ENCODE measurements at places on chromosomes 6 and 20.
A peak's percentile ranks its signal among the peaks of the same experiment; 100 is the strongest.

DNA sequence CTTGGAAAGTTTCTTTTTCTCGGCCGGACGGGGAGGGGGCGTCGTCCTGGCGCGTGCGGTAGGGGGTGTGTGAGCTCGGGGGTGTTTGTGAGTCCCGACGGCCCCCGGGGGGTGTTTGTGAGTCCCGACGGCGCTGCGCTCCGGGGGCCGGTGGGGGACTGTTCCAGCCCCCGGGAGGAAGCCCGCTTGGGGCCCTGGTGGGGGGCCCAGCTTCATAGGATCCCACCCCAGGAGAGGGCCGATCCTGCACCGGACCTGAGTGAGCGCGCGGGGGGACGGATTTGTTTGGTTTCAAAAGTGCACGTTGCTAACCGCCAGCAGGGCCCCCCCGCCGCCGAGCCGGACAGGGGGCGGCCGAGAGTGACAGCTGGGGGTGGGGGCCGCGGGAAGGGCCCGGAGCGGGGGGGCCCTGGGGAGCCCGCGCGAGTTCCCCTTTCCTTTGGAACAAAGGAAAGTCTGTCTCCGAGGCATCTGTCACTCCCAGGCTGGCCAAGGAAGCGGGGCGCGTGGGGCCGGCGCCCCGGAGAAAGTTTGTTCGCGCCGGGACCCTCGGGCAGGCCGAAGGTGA lies 485 bp downstream of the TGIF2 start:
- peak; percentile 56 for DNase-seq

- DNase-seq: no peak
Observed at GRCh38 chr6:87881342-87881895, 166.2 kb upstream of the SPACA1 start.

DNA sequence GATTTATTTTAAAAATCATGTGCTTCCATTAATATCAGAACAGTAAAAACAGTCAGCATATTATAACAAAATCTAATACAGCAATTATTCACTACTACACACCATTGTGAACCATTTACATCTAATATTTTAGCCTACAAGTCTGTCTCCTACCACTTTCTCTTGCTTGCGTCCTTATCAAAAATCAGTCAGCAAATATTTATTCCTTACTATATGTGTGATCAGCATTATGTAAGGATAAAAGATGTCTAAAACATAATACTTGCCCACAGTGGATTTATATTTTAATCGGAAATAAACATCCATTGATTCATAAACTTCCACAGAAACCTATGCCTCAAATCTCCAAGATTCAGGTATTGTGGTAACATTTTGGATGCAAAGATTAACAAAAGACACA lies 99.8 kb downstream of the NRSN1 start:
- DNase-seq: no peak

GRCh38 chr6:136582711-136583471 lies 32.7 kb upstream of the MAP7 start:
- peak; percentile 96 for DNase-seq

DNA sequence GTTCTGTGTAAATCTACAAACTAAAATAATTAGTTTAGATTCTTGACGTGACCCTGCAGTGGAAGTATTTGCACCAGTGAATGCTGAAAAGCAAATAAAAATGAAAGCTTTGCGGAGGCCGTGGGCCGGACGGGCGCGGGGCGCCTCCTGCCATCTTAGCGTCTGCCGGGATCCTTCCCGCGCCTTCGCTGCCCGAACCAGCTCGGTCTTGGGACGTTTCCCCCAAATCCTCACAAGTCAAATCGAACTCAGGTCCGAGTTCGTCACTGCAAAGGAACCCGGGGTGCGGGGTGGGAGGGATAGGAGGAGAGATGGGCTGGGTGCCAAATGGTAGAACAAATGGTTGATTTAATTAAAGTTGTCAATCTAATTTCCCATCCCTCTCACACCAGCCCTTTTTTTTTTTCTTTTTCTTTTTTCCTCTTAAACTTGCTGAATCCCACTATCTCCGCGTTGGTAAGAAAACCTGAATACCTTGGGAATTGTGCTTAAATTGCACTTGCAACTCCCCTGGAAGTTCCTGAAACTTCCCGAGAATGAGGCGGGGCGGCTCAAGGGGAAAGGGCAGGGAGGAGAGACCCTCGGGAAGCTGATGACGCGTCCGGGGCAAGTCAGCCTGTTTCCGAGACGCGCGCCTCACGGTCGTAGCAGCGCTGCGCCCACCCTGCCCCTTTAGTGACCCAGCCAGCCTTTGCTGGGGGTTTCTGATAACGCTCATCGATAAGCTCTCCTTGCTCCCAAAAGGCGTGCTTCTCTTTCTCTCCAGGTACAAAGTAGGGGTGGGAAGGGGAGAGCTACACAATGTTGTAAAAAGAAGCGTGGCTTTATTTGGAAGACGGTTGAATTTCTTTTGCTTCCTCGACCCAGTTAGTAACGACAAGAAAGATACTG lies 1.8 kb downstream of the GJA1 start:
- DNase-seq: peak; percentile 72

DNA sequence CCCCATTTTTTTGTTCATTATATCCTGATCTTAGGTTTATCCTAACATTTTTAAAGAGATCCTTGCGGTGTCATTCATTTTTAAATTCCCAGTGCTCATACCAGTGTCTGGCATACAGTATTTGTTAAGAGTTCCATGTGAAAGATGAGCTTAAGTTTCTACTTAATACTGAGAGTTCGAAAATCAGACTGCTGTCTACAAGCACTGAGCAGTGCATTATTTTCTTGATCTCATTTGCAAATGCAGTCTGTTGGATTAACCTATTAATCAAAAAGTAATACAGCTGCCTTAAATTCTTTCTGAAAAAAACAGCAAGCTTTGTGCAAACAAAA lies 663 bp downstream of the COQ3 start:
- DNase-seq: no peak

DNA sequence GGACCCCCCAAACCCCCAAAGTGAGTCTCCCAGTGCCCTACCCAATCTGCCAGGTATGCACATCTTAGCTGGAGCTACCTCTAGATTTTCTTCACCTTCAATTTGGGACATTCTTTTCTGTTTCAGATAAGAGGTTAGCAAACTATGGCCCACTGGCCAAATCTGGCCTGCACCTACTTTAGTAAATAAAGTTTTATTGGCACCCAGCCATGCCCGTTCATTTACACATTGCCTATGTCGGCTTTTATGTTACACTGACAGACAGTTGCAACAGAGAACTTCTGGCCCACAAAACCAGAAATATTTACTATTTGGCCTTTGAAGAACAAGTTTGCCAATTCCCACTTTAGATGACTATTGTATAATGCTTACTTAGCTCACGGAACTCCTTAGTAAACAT lies 55.9 kb upstream of the STX16 start:
- DNase-seq: no peak

GRCh38 chr6:40585223-40585622 lies 1.9 kb downstream of the LRFN2 start:
- DNase-seq: no peak

DNA sequence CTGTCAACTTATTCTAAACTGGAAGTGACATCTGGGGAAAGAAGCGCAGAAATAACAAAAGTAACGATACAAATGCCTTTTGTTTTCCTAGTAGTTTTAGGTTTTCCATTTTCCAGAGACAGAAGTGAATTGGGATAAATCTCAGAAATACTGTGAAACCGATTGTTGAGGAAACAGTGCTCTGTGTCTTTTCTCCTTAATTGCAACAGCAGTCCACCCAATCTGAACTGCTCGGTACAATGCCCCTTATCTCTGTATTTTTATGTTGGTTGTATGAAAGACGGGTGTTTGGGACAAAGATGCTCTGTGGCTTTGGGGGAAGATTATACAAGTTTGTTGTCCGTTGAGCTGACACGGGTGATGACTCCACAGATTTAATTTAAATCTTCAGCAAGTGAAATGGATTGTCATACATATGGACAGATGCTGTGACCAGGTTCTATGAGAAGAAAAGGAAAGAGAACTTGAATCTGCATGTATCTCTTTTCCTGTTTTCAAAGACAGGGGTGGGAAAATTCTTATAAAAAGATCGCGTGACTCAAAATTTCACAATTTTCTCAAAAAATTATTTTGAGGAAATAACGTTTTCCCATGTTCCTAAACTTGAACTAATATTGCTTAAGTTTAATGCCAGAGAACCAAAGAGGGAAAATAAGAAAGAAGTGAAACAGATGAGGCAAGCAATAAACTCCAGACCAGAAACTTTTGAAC lies 41.2 kb downstream of the SASH1 start:
- DNase-seq: no peak

DNA sequence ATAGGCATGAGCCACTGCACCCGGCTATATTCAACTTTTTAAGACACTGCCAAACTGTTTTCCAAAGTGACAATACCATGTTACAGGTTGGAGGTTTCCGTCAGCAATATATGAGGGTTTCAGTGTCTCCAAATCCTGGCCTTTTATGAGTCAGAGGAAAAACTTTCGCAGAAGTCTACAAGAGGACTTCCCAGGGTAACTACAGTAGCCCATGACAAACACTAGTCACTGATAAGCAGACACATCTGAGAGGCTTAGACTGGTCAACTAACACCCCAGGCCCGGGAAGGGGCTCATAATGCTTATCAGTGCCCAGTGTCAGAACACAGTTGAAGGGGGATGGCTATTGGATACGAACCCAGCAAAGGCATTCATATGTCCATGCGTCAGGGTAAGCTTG lies 85.4 kb downstream of the SOX4 start:
- peak; percentile 50 for DNase-seq

DNA sequence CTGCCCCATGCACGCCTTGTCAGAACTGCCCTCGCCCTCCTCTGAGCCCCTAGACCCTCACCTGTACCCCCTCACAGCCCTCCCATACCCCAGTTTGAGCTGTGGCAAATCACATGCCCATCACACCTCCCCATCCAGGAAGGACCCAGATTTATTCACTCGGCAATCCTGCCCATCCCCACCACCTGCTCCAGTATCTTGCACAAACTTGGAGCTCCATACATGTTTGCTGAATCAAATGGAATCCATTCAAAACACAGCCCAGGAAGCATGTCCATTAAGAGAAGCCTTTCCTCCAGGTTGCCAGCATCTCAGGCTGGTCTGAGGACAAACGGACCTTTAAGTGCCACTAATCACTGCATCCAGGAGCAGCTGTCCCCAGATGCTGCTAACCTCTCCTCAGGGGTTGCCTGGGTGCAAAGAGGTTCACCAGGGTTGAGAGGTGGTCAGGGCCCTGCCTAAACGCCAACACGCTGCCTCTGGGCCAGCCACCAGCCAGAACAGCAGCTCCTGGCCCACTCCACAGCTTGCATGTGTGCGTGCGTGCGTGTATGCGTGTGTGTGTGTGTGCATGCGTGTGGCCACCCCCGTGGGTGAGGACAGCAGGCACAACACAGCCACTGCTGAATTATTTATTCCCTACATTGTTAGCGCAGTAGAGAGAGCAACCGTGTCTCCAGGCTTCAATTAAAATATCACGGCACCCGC lies 31.0 kb downstream of the GRM4 start:
- DNase-seq: no peak

DNA sequence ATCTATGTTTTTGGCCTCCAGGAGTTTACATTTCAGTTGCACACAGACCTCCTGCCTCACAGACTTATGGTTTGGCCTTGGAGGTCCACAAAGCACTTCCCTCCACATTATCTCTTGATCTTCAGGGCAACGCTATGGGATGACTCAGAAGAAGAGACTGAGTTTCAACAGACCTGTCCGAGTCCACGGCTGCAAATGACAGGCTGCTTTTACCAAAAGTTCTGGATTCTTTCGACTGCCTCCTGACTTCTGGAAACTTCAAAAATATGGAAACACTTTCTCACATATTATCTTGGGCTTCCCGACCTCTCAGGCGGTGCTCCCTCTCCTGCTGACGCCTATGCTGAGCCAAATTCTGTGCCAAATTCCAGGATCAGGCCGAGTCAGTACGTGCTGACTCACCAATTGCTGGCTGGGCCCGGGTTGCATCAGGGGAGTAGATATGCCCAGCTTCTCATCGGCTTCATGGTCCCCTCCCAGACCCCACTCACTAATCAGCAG lies 190.2 kb downstream of the BMP7 start:
- DNase-seq: peak; percentile 46

- no peak for DNase-seq
Observed at GRCh38 chr6:104679971-104680370, 179.7 kb downstream of the HACE1 start.

DNA sequence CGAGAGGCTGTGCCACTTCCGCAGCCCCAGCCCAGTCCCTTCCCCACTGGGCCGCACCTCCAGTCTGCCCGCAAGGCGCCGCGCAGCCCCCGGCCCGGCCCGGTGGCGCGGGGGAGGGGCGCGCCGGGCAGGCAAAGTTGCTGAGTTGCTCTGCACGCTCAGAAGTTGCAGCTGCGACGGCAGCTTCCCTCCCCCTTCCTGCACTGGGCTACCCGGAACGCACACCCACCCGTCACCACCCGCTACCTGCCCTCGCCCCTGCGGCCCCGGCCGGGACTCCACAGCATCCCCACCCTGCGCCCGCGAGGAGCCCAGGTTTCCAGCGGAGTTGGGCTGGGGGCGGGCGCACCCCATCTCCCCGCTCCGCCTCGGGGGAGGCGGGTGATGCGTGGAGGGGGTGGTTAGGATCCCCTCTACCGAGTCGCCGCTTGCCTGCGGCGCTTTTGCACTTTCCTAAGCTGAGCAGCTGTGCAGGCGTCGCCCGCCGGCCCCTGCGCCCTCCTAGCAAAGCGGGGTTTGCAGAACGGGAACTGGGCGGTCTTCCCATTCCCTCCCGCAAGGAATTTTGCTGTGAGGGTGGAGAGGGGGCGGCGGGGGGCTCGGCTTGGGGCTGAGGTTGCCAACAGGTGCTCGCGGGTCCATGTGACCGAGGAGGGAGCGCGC lies 55.9 kb upstream of the RREB1 start:
- peak; percentile 36 for DNase-seq

GRCh38 chr6:82906489-82906888 lies 159.2 kb downstream of the UBE3D start:
- DNase-seq: peak; percentile 30

GRCh38 chr6:39357998-39358686 lies 35.6 kb upstream of the KCNK16 start:
- DNase-seq: peak; percentile 51

GRCh38 chr6:34663831-34664255 lies 32.7 kb downstream of the ILRUN start:
- no peak for DNase-seq

GRCh38 chr6:38110481-38110971 lies 291.0 kb downstream of the ZFAND3 start:
- DNase-seq: no peak

GRCh38 chr20:45497971-45498494 lies 17.4 kb downstream of the SPINT3 start:
- DNase-seq: no peak

- DNase-seq: no peak
Observed at GRCh38 chr6:54087721-54088120, 23.5 kb upstream of the MLIP start.

GRCh38 chr6:93104195-93104817 lies 315.1 kb downstream of the EPHA7 start:
- DNase-seq: no peak

- DNase-seq: no peak
Observed at GRCh38 chr6:157584036-157584435, 203.0 kb downstream of the ZDHHC14 start.

GRCh38 chr6:118745156-118745555 lies 93.8 kb upstream of the CEP85L start:
- DNase-seq: no peak

GRCh38 chr6:141957271-141957670 lies 175.5 kb upstream of the GJE1 start:
- DNase-seq: no peak

GRCh38 chr6:15160812-15161211 lies 85.1 kb upstream of the JARID2 start:
- DNase-seq: peak; percentile 4

Measured in adipocyte (in vitro differentiated cells).